ENCODE measurements at places on chromosomes 2 and 18.

- no peak for DNase-seq
These were observed 137.4 kb upstream of the SH3BP4 start for GRCh38 chr2:234814374-234814773.

- no peak for DNase-seq
These were observed 1.6 kb downstream of the COX7A2L start for GRCh38 chr2:42359304-42359964.

DNA sequence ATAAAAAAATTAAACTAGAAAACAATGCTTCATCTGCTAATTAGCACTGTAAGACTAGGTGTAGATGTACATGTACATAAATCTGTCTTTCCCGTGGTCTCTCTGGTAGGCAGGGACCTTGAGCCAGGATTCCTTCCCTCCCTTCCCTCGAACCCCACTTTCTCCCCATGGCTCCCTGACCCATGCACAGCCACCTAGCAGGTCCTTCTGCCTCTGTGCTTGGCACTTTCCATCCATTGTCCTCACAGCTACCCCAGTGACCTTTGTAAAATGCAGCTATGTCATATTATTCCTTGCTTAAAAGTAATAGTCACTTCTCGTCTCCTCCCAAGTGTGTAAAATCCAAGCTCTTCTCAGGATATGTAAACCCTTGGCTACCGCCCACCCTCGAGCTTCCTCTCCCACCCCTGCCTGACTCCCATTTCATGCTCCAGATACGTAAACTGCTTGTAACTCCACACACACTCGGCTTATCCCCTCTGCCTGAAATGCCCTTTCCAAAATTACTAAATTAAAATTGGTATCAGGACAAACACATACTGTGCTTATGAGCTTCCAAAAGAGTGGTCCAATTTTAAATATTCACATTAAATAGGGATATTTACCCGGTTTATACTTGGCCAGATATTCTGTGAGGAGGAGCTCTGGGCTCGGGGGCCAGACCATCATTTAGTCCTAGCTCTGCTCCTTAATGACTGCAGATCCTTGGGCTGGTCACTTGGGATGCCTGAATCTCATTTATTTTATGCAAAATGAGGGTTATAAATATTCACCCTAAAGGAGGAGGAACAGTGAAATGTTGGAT is 54.0 kb upstream of the RALBP1 start:
- no peak for DNase-seq

- no peak for DNase-seq
These were observed 38.2 kb downstream of the FHOD3 start for GRCh38 chr18:36335476-36336279.

- DNase-seq: no peak
These were observed 110.7 kb upstream of the ZEB2 start for GRCh38 chr2:144630459-144631215.

GRCh38 chr2:63007813-63008458 is 42.7 kb upstream of the OTX1 start:
- DNase-seq: no peak

GRCh38 chr2:3456125-3456524 is 63.2 kb downstream of the ADI1 start:
- DNase-seq: no peak

DNA sequence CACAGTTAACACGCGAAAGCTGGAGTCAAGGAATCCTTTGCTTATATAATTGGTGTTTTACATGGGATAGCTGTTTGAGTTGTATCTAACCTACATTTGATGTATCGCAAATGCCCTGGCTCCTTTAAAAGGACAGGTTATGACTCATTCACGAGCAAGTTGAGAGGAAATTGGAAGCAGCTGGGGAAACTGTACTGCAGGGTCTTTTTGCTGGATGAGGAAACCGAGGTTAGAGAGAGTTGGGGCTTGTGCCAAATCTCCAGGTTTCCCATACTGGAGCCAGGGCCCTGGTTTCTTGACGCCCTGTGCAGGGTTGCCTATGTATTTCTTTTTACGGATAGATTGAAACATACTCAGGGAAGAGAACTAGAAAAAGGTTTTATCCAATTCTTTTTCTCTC is 60.0 kb upstream of the SPTBN1 start:
- no peak for DNase-seq

Measured in activated T-cell treated with anti-CD3 and anti-CD28 coated beads for 24 hours (primary cell).